Activated T-helper 2 cell treated with anti-CD3 and anti-CD28 coated beads, Interferon-gamma antibody, Interleukin-2, Interleukin-4, amounts not matched to agents 10 μg/mL and 5 μg/mL and 100 μg/mL, durations not matched to agents 14 hours and 24 hours and 36 hours (primary cell): ENCODE measurements at places on chromosomes 7 and 10.

GRCh38 chr7:1956611-1957470 is 275.9 kb downstream of the MAD1L1 start:
- no peak overlapping the region for H3K4me3 ChIP-seq
- peaks cover 13% of the 10 kb centered on the region for H3K27me3 ChIP-seq
- H3K36me3 ChIP-seq, result peaks cover 47% of the 10 kb centered on the region
- no peak for DNase-seq
- H3K27ac ChIP-seq, result no peak overlapping the region
- H3K4me1 ChIP-seq, result peaks cover 2% of the 10 kb centered on the region

GRCh38 chr10:60367024-60367423 is 22.7 kb downstream of the ANK3 start:
- H3K4me3 ChIP-seq, result no peak overlapping the region
- H3K4me1 ChIP-seq, result no peaks in the 10 kb centered on the region
- H3K27me3 ChIP-seq, result no peaks in the 10 kb centered on the region

DNA sequence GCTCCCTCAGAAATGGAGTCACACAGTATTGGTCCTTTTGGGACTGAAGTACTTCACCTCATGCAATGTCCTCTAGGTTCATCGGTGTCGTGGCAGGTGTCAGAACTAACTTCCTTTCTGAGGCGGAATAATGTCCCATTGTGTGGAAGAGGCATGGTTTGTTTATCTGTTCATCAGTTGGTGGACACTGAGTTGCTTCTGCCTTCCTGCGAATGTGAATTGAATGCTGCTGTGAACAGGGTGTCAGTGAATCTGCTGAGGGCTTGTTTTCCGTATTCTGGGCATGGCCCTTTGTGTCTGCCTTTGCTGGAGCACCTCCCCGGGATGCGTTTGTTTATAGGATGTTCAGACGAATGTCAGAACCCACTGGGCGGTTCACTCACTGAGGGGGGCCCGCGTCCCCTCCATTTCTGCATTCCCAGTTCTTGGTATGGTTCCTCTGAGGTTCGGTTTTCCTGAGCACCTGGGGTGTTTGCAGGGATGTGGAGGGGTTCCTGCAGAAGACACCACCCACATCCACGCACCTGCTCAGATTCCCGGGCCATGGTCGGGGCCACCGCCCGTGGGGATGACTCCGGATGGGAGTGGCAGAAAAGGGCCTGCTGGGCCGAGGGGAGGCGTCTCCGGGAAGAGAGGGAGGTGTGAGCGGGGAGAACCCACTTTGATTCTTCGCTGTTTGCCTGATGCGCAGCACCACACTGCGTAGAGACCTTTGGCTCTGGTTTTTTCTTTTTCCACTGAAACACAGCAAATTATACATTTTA is 33.1 kb downstream of the CHST12 start:
- H3K4me1 ChIP-seq, result peaks cover 2% of the 10 kb centered on the region
- peaks cover 37% of the 10 kb centered on the region for H3K36me3 ChIP-seq
- H3K4me3 ChIP-seq, result no peak overlapping the region

- H3K27me3 ChIP-seq, result no peaks in the 10 kb centered on the region
- H3K36me3 ChIP-seq, result no peaks in the 10 kb centered on the region
- DNase-seq, result no peak
- H3K4me3 ChIP-seq, result no peak overlapping the region
- no peak overlapping the region for H3K27ac ChIP-seq
Measured at GRCh38 chr7:10557375-10557774, 416.3 kb upstream of the PHF14 start.

DNA sequence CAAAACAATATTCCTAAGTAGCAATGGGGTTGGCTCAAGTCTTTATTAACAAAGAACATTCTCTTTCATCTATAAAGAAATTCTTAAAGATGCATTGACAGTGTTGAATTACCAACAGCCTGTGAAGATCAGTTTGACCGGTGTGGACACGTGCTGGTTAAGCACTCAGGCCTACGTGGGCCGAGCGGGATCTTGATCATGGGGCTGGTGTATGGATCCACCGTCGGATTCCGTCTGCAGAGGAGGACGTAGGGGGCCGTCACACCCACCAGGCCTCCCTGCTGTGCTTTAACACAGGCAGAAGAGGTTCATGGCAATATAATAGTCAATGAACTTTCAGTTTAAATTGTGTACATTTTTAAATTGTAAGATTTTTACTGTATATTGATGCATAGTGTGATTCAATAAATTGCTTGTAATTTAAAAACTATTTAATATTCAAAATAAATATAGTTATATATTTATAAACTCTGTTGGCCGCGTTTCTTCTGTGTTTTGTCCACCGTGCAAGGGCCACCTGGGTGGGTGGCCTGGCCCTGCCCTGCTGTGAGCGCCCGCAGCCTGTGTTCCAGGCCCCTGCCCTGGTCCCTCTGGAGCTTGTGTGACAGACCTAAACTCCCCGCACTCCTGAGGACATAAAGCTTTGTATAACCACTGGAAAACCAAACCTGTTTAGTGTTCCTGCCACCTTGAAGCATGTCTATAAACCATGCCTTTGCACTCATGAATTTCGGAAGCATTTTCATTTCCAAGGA is 1.9 kb upstream of the BHLHA15 start:
- no peak for DNase-seq
- H3K27ac ChIP-seq, result no peak overlapping the region
- H3K4me1 ChIP-seq, result no peaks in the 10 kb centered on the region
- no peaks in the 10 kb centered on the region for H3K27me3 ChIP-seq
- H3K4me3 ChIP-seq, result peak overlapping the region; percentile 26

DNA sequence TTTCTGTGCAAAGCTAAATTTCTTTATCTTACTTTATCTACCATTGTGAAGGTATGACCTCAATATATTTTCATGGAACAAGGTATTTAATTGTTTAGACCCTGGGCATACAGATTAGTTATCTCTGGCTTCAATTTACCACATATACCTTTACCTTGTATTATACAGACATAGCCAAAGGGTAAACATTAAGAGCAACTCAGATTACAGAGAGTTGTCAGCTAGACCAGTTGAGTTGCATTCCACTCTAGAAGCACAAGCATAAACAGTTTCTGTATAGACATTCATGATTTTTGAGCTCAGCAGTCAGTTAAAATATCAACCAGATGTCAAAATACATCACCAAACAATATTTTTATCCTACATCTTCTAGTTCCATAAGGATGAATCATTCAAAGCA is 857.3 kb upstream of the ZWINT start:
- no peaks in the 10 kb centered on the region for H3K4me1 ChIP-seq
- no peaks in the 10 kb centered on the region for H3K27me3 ChIP-seq

DNA sequence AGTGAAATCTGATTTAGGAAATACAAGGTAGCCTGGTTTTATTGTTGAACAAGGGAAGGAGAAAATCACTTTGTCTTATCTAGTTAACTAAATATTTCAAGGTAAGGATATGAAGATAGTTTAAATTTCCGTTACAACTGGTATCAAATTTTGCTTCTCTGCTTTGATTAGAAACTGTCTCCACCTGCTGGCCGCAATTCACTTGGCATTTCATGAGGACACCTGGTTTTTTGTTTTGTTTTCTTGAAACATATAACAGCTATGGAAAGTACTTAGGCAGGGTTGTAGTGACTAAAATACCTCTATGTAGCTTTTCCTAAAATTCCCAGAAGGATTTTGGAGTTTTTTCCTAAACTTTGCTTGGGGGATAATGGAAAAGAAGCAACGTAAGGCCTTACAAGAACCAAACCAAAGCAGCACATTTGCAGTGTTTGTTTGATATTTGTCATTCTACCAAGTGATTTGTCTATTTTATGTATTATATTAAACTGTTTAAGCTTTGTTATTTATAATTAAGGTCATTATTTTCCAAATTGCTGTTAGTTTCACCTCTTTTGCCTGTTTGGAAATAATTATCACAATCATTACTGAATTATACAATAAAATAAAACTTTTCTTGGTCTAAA is 73.6 kb downstream of the AHCYL2 start:
- no peak overlapping the region for H3K4me3 ChIP-seq
- no peaks in the 10 kb centered on the region for H3K27me3 ChIP-seq
- no peaks in the 10 kb centered on the region for H3K4me1 ChIP-seq
- no peaks in the 10 kb centered on the region for H3K36me3 ChIP-seq
- H3K27ac ChIP-seq, result no peak overlapping the region

DNA sequence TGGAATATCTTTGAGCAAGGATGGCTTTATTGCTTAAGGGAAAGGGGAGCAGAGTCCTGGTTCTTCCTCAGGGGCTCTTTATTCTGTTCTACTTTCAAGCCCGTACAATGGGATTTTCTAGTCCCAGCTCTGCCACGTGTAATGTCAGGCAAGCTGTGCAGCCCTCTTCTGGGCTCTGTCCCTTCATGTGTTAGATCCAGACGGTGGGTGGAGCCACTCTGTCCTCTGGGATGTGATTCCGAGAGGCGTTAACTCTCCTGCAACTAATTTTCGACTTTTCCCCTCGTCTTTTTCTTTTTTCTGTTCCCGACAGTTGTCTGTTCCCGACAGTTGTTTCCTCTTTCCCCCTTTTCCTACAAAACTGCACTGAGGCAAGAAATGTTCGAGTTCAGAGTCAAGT is 34.8 kb downstream of the FBH1 start:
- H3K36me3 ChIP-seq, result peaks cover 76% of the 10 kb centered on the region
- H3K4me3 ChIP-seq, result no peak overlapping the region
- no peak overlapping the region for H3K27ac ChIP-seq
- no peak for DNase-seq
- no peaks in the 10 kb centered on the region for H3K27me3 ChIP-seq

DNA sequence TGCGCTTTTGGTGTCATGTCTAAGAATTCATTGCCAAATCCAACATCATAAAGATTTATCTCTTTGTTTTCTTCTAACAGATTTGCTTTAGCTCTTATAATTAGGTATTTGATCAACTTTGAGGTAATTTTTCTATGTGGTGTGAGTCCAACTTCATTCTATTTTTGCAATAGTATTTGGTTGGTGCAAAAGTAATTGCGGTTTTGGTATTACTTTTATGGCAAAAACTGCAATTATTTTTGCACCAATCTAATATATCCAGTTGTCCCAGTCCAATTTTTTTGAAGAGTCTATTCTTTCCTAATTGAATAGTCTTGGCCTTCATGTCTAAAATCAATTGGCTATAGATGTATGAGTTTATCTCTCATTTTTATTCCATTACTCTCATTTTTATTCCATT is 535.5 kb downstream of the ATRNL1 start:
- no peaks in the 10 kb centered on the region for H3K4me1 ChIP-seq
- no peak overlapping the region for H3K27ac ChIP-seq
- DNase-seq, result no peak
- no peaks in the 10 kb centered on the region for H3K36me3 ChIP-seq
